ENCODE measurements at places on chromosomes 12 and 14. TPM values are rescaled to one million over a fixed set of nuclear protein-coding genes. Genes with fewer than 3 reads are reported as not detected.

GDF3 gene
- not detected for total RNA-seq

GRCh38 chr12:118332511-118332910 lies 40.2 kb downstream of the TAOK3 start:
- DNase-seq, result no peak

DNA sequence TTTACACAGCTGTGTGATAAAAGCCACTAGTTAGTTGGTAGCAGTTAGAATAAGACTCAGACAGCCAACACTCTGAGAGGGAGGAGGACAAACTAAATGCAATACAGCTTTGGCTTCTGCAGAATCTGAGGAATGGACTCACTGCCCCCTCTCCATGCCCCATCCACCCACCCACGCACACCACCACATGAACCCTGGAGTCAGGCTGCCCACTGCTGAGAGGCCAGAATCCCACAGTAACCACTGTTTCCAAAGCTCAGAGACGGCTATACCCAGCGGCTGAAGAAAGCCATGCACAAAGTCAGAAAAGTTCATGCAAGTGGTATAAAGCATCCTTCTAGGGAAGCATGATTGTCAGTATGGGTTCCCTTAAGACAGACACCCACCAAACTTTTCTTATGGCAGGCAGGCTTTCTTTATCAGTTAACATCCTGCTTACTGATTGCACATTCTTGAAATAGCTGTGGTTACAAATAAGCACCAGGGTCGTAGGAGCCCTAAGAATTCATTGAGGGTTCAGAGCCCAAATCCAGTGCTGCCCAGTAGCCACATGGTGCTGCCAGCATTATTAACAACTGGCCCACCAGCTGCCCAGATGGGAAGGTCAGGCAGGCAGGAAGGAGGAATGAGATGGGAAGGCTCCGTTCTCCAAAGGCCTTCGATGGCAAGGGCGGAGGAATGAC lies 61.5 kb downstream of the NT5DC3 start:
- no peak for DNase-seq

DNA sequence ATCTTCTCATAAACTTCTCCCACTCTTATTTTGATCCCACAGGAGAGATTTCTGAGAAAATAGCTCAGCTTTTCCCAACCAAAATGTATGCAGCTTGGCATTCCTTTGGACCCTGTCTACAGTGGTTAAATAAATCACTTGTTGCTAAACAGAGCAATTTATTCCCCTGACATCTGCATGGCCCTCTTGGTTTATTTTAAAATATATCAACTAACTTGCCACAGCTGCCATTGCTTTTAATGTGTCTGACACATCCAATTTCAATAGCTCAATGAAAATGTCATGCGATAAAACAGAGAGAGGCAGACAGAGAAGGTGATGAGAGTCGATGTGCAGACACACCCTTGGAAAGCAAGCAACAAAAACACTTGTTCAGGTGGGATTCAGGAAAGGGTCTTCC lies 128.3 kb downstream of the SSPN start:
- DNase-seq, result no peak

DNA sequence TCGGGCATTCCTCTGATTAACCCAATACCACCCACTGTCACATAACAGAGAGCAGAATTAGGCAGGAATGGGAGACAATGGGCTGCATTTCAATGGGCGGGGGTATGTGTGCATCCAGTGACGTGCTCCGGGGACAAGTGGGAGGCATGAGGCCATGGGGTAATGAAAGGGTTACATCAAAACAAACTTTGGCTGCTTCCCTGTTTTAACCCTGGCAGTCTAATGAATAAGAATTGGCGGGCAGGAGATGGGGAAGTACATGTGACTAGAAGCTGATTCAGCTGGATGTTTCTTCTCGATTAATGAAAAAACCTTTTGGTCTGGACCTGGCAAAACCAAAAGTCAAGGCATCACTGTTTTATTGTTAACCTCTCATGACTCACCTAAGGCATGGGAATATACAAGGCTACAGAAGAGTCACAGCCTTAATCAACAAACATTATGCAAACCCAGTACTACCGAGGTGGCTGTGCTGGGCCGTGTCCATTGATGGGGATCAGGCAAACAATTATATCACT lies 44.2 kb downstream of the SOCS2 start:
- no peak for DNase-seq

DNA sequence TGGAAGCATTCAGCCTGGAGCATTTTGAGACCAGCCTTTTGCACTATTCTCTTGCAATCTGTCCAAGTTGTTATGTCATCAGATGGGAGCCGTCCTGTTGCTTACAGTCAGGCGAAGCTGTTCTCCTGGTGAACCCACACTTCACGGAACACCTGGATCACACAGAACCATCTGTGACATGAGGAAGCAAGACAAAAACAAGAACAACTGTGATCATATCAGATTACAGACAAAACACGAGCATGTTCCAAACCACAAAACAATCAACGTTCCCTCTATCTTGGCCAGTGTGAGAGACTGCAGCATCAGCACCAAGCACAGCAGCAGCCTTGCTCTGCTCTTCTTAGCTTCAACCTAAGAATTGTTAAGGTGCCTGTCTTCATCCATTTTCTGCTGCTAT lies 180.5 kb upstream of the SFSWAP start:
- no peak for DNase-seq

OTOGL gene
- total RNA-seq, result 1.4 TPM

GRCh38 chr12:89873745-89874144 lies 165.1 kb upstream of the ATP2B1 start:
- no peak for DNase-seq

GRCh38 chr12:48045061-48045846 lies 41.0 kb upstream of the COL2A1 start:
- no peak for DNase-seq

EID3 gene
- 8.5 TPM for total RNA-seq

DNA sequence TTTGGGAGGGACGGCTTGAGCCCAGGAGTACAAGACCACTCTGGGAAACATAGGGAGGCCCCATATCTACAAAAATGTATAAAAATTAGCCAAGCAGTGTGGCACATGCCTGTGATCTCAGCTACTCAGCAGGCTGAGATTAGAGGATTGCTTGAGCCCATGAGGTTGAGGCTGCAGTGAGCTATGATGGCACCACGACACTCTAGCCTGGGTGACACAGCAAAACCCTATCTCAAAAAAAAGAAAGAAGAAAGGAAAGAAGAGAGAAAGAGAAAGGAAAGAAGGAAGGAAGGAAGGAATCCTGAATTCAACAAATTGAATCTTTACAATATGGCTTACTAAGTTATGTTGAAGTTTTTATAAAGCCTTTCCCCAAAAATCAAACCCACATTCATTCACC lies 2.1 kb downstream of the KIF21A start:
- DNase-seq, result no peak

PRKD1 gene
- total RNA-seq, result 26.0 TPM

GRCh38 chr14:74265301-74265965 lies 26.2 kb downstream of the VSX2 start:
- no peak for DNase-seq

DNA sequence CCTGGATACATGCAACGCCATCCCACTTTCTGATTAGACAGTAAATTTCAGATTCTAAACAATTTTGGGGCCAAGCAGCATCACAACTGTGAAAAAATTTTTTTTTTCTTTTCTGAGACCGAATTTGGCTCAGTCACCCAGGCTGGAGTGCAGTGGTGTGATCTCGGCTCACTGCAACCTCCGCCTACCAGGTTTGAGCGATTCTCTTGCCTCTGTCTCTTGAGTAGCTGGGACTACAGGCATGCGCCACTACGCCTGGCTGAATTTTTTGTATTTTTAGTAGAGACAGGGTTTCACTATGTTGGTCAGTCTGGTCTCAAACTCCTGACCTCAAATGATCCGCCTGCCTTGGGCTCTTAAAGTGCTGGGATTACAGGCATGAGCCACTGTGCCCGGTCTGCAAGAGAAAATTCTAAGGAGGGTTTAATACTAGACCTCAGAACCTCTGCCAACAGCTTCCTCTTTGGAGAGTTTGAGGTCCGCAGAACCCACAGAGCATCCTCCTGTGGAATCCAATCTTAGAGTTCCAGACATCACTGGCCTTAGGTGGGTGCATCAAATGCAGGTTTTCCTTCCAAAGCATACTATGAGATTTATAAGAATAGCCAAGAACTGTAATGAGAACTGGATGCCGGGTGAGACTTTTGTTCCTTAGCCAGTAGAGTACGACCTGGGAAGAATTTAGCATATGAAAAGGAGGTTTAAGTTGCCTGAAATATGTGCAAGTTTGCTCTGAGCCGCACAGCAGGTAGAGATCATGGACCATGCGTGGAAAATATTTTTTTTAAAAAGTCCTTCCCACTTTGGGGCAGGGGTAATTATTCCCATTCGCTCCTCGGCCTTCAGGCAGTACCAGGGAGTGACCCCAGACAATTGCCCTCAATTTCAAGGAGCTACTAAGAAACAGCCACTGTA lies 7.8 kb upstream of the PHC1 start:
- DNase-seq, result no peak

PPM1H gene
- 26.5 TPM for total RNA-seq

DNA sequence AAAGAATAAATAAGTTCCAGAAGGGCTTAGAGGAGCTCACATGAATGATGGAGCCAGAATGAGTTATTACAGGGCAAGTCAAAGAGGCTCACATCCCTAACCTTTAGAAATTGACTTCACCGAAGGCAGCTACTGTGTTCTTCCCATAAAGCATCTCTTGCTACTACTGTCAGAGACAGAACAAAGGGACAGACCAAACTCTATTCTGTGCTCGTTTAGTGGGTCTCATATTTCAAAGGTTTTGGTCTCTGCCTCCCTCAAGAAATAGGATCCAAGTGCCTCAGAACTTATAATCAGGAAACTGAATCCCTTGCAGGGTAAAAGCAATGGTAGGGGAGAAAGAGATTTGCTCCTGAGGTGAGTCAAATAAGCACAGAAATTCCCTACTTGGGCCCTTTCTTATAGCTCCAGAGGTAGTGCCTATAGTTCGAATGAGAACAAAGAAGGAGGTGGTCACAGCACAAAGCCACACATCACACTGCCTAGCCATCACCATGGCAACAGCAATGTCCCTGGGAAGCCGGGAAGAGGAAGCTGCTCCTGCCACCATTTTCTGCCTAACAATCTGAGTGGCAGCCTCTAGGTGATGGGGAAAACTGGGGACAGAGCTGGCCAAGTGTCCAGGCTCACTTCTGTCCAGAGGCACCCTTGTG lies 294.9 kb downstream of the FOXN3 start:
- no peak for DNase-seq

- DNase-seq, result no peak
Measured at GRCh38 chr12:6273205-6273540, 37.3 kb upstream of the PLEKHG6 start.

PTPRO gene
- 149 TPM for total RNA-seq

KLRB1 gene
- not detected for total RNA-seq

DNA sequence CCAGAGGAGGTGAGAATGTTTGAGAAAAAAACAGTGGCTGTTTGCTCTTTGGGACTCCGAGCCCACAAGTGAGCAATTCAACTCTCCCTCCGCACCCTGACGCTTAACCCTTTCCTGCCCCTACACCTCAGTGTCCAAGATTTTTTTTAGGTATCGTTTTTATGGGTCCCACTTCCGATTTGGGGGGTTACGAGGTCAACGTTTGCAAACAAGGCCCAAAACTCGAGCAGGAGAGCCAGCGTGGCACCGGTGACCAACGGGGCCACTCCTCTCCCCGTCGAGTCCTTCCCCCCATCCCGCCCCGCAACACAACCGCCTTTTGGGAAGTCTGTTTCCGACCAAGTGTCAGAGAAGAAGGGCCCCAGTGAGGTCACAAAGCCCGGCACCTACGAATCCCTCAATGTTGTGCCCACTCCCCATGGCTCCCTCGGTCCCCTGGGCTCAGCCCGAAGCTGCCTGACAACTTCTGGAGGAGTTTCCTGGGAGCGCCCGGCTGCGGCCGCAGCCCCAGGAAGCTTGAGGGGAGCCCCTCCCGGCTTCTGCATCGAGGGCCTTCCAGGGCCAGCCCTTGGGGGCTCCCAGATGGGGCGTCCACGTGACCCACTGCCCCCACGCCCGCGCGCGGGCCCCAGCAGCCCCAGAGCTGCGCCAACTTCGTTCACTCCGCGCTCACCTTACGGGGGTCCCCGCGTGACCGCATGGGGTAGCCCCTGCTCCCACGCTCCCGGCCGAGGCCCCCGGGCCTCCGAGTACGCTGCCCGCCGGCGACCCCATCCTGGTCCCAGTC lies 1.2 kb downstream of the CDK2AP1 start:
- DNase-seq, result peak; percentile 20

- DNase-seq, result no peak
Measured at GRCh38 chr12:93148412-93148811, 219.3 kb upstream of the EEA1 start.

DNA sequence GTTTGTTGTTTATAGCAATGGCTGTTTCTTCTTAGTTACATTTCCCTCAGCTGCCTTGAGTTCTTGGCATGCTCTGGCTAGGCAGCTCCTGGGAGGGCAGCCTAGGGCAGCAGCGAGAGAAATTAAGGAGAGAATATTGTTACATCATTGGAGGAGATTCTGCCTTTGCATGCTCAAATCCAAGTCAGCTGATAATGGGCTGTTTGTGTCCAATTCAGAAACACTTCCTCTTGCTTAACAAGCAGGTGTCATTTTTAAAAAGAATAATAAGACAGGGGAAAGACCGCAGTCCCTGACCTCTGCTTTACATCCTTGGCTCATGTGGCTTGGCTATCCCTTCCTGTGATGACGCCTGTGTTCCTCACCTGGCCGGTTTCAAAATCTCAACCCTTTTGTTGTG lies 76.9 kb downstream of the ESR2 start:
- no peak for DNase-seq

DNA sequence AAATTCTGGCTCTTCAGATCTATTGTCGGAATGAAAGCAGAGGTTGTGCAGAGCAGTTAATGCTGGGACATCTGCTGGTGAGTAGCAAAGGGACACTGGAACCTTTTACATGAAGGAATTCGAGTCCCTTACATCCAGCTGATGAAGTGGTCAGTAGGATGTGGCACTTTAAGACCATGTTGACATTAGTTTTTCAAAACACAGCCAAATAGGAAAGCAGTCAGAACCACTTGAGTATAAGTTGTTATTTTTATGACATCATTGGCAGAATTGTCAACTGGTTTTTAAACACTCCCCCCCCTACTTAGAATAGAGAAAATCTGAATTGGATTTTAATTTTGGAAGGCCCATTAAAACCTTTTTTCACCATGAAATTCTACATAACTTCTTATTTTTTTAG lies 46.8 kb upstream of the AMN start:
- no peak for DNase-seq

DNA sequence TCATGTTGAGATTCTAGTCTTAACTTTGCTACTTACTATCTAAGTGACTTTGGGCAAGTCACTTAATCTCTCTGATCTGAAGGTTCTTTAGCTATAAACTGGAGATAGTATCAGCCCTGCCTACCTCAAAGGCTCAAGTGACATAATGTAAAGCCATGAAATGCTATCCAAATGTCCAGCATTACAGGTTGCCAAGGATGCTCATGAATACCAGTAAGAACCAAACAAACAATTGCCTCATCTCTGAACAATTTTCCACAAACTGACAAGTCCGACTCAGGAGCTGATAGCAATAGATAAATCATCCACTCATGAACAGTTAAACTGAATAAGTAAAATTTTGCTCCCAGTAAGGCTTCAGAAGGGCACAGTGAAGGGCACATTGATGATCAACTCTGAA lies 51.5 kb downstream of the LMNTD1 start:
- no peak for DNase-seq

- no peak for DNase-seq
Measured at GRCh38 chr12:59055204-59055860, 135.0 kb upstream of the LRIG3 start.

- no peak for DNase-seq
Measured at GRCh38 chr14:92538412-92538985, 24.9 kb downstream of the RIN3 start.

Data from cerebellum (tissue), 4 donors.